Glutamatergic neuron (in vitro differentiated cells): ENCODE measurements at places on chromosomes 5 and 9.

- no peaks in the 10 kb centered on the region for H3K36me3 ChIP-seq
- DNase-seq: no peak
- H3K27me3 ChIP-seq: peaks cover 1% of the 10 kb centered on the region
These were observed 323.9 kb upstream of the PTGER4 start for GRCh38 chr5:40355846-40356245.

- peak overlapping the region; percentile 78 for H3K27ac ChIP-seq
These were observed 103.8 kb downstream of the MAP1B start for GRCh38 chr5:72210888-72211678.

- DNase-seq: no peak
- H3K4me3 ChIP-seq: no peak overlapping the region
- no peaks in the 10 kb centered on the region for H3K36me3 ChIP-seq
- H3K27me3 ChIP-seq: no peaks in the 10 kb centered on the region
- H3K27ac ChIP-seq: no peak overlapping the region
These were observed 16.0 kb downstream of the ABITRAM start for GRCh38 chr9:108950168-108950567.

DNA sequence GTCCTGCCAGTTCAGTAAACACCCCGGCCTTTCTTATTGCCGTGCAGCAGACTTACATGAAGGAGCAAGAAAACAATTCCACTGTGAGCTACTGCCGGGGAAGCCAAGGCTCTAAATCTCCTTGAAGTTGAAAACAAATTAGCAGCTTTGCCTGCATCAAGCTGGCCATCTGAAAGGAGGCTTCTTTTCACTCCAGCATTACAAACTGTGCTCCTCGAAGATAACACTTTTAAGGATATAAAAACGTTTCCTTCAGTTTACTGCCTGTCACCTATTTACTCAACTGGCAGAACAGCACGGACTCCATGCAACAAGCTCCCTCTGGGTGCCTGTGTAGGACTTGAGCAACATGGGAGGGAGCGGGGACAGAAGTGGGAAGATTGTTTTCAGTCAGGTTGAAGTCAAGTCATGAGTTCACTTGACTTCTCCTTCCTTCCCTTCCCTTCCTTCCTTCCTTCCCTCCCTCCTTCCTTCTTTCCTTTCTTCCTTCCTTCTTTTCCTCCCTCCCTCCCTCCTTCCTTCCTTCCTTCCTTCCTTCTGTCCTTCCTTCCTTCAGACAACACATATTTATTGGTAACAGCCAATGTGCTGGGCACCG is 67.4 kb downstream of the ZNF608 start:
- peaks cover 5% of the 10 kb centered on the region for H3K27me3 ChIP-seq
- peak overlapping the region; percentile 39 for H3K27ac ChIP-seq
- no peak overlapping the region for H3K4me3 ChIP-seq

- no peak overlapping the region for H3K27ac ChIP-seq
- peaks cover 2% of the 10 kb centered on the region for H3K4me1 ChIP-seq
- H3K36me3 ChIP-seq: no peaks in the 10 kb centered on the region
- DNase-seq: no peak
These were observed 20.2 kb upstream of the TNC start for GRCh38 chr9:115138151-115138550.

DNA sequence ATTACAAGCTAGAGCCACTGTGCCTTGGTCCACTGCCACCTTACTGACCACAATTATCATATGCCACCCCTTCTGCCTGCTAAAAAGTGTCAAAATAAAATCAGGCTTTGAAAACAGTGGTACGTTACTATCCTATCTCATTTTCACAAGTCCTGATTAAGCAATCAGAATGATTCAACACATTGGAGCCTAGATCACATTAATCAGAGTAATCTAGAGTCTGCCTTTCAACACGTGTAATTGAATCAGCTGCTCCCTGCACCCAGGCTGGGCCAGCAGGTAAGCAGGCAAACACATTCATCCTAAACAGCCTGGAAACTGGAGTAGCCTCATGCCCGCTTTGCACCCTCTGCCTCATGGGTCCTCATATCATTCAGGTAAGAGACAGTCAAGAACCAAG is 186.2 kb downstream of the DCP2 start:
- peaks cover 47% of the 10 kb centered on the region for H3K4me1 ChIP-seq
- no peak for DNase-seq
- peaks cover 9% of the 10 kb centered on the region for H3K27me3 ChIP-seq
- no peak overlapping the region for H3K4me3 ChIP-seq

- no peak for DNase-seq
- peaks cover 7% of the 10 kb centered on the region for H3K27me3 ChIP-seq
- H3K36me3 ChIP-seq: peaks cover 16% of the 10 kb centered on the region
These were observed 69.9 kb downstream of the CRB2 start for GRCh38 chr9:123425836-123426365.

GRCh38 chr9:846852-847251 is 5.4 kb downstream of the DMRT1 start:
- H3K27me3 ChIP-seq: peaks cover 12% of the 10 kb centered on the region
- H3K36me3 ChIP-seq: peaks cover 5% of the 10 kb centered on the region
- no peak for DNase-seq
- H3K4me3 ChIP-seq: no peak overlapping the region
- no peak overlapping the region for H3K27ac ChIP-seq

GRCh38 chr5:60379907-60380306 is 320.1 kb downstream of the DEPDC1B start:
- no peak overlapping the region for H3K27ac ChIP-seq
- H3K4me1 ChIP-seq: no peaks in the 10 kb centered on the region
- no peaks in the 10 kb centered on the region for H3K36me3 ChIP-seq
- DNase-seq: no peak
- no peak overlapping the region for H3K4me3 ChIP-seq
- no peaks in the 10 kb centered on the region for H3K27me3 ChIP-seq

GRCh38 chr9:88197781-88198340 is 59.6 kb upstream of the SPATA31C2 start:
- H3K4me1 ChIP-seq: no peaks in the 10 kb centered on the region
- H3K27ac ChIP-seq: no peak overlapping the region
- H3K36me3 ChIP-seq: no peaks in the 10 kb centered on the region
- H3K27me3 ChIP-seq: no peaks in the 10 kb centered on the region
